H1 (cell line): ENCODE measurements at places on chromosomes 1 and 21.
A peak's percentile ranks its signal among the peaks of the same experiment; 100 is the strongest.

DNA sequence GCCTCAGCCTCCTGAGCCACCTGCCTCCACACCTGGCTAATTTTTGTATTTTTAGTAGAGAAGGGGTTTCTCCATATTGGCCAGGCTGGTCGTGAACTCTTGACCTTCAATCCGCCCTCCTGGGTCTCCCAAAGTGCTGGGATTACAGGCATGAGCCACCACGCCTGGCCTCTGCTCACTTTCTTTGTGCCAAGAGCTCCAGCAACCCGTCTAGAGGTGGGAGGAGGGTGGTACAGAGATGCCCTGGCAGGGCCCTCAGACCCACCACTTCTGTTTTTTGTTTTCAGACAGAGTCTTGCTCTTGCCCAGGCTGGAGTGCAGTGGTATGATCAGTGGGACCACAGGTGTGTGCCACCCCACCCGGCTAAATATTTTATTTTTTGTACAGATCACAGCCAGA, 6.9 kb upstream of the SYNC start:
- H3K4me3 ChIP-seq: no peak overlapping the region
- peaks cover under 1% of the 10 kb centered on the region; the same call in 1 of the 2 replicates for H3K27me3 ChIP-seq

GRCh38 chr1:1684031-1684681, 8.4 kb downstream of the SLC35E2B start:
- H3K4me3 ChIP-seq: no peak overlapping the region
- DNase-seq: no peak
- H3K36me3 ChIP-seq: peaks cover 2% of the 10 kb centered on the region; the same call in 1 of the 2 replicates
- no peaks in the 10 kb centered on the region for H3K27me3 ChIP-seq

DNA sequence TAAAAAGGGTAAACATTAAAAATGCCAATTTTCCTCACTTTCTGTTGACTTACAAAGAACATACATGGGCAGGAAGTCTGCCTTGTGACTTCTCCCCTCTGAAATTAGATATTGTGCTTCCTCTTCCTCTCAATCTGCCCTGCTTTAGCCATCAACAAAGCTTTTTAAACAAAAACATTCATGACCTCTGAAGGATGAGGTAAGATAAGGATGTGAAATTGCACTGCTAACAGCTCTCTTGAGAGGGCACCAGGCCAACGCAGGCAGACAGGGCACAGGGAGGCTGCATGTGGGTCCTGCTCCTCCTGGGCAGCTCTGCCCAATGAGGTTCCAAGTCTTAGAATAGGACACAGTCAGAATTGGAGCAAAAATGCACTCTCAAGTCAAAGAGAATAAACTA, 62.1 kb downstream of the DEGS1 start:
- no peaks in the 10 kb centered on the region for H3K4me1 ChIP-seq
- DNase-seq: no peak
- H3K36me3 ChIP-seq: peaks cover 11% of the 10 kb centered on the region; the same call in 1 of the 2 replicates
- no peak overlapping the region for H3K27ac ChIP-seq
- H3K4me3 ChIP-seq: no peak overlapping the region

DNA sequence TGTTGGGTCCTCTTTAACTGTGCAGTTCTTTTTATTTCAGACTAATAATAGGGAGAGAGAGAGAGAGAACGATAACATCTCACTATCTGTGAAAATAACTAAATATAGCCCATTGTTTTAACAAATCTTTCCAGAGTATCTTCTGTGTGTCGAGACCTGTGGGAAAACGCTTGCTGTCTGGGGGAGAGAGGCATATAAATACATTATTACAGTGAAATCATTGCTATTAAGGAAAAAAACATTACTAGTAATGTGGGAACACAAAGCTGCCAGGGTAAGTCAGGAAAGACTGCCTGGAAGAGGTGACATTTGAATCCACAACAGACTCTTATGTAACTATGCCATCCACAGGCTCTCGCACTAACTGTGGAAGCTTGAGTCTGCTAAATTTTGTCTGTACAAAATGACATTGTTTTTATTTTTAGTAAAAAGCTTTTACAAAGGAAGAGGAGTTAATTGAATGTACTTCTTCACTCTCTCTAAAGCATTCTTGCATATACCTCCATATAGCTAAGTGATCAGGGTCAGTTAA, 59.8 kb upstream of the PGD start:
- DNase-seq: no peak
- H3K4me3 ChIP-seq: no peak overlapping the region

DNA sequence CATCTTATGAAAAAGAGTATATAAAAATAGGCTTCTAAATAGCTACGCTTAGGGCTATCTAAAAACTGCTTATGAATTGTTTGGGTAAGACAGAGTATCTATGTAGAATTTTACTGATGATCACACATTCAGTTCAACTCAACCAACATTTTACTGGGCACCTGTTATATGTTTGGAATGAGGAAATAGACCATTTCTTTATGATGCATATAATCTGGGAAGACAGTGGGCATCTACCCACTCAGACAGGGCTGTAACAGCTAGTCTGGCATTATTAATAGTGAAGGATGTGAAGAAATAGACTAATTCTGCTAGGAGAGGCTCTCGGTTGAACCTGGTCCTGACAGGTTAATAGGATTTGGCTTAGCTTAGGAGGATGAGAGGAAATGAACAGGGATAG, 56.9 kb downstream of the TIAM1 start:
- no peak overlapping the region for H3K27ac ChIP-seq
- no peaks in the 10 kb centered on the region for H3K4me1 ChIP-seq
- H3K27me3 ChIP-seq: no peaks in the 10 kb centered on the region
- no peak for DNase-seq
- H3K36me3 ChIP-seq: no peaks in the 10 kb centered on the region

DNA sequence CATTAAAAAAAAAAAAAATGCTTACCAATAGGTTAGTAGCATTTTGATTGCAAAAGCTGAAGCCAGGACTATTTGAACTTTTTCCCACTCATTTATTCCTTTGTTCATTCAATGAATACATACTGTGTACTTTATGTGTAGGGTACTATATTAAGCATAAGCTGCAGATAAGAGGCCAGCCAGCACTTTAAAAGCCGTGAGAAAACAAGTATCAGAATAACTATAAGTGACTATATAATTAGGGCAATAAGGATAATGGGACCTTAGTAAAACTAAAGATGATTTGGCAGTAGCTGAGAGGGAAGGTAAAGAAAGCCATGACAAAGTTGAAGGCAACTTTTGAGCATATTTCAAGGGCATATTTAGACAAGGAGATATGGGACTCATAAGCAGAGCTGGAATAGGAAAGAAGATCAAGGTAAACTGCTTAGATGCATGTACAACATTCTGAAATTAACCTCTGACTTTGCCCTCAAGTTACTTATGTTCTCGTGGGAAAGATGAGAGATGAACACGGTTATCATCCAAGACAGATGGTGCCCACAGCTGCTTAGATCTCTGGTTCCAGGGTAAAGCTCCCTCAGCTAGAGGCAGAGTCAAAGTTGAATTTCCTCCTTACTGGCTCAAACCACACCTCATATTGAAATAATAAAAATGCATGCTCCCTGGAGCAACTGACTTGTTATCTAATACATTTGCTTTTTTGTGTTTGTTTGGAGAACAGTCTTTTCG, 44.0 kb upstream of the FMO2 start:
- H3K36me3 ChIP-seq: no peaks in the 10 kb centered on the region
- no peak overlapping the region for H3K4me3 ChIP-seq
- no peaks in the 10 kb centered on the region for H3K4me1 ChIP-seq
- no peaks in the 10 kb centered on the region for H3K27me3 ChIP-seq
- DNase-seq: no peak
- no peak overlapping the region for H3K27ac ChIP-seq

- no peak overlapping the region for H3K4me3 ChIP-seq
- no peaks in the 10 kb centered on the region for H3K36me3 ChIP-seq
- no peak overlapping the region for H3K27ac ChIP-seq
- H3K27me3 ChIP-seq: no peaks in the 10 kb centered on the region
These were observed 19.2 kb downstream of the LAMC2 start for GRCh38 chr1:183205196-183205781.

GRCh38 chr1:224223819-224224714, 41.0 kb downstream of the DEGS1 start:
- H3K36me3 ChIP-seq: peaks cover 22% of the 10 kb centered on the region; the same call in 1 of the 2 replicates
- no peak overlapping the region for H3K4me3 ChIP-seq
- no peak overlapping the region for H3K27ac ChIP-seq
- no peaks in the 10 kb centered on the region for H3K27me3 ChIP-seq

- no peak overlapping the region for H3K4me3 ChIP-seq
- no peak for DNase-seq
- H3K4me1 ChIP-seq: no peaks in the 10 kb centered on the region
- no peaks in the 10 kb centered on the region for H3K27me3 ChIP-seq
- no peak overlapping the region for H3K27ac ChIP-seq
These were observed 45.0 kb downstream of the EVI5 start for GRCh38 chr1:92739669-92740524.

- no peak overlapping the region for H3K4me3 ChIP-seq
- peak; percentile 55 for DNase-seq
- H3K4me1 ChIP-seq: peaks cover 41% of the 10 kb centered on the region
- H3K27me3 ChIP-seq: peaks cover 100% of the 10 kb centered on the region
These were observed 4.8 kb downstream of the SIM2 start for GRCh38 chr21:36703626-36704280.

- no peaks in the 10 kb centered on the region for H3K36me3 ChIP-seq
- DNase-seq: no peak
- H3K27me3 ChIP-seq: no peaks in the 10 kb centered on the region
- no peaks in the 10 kb centered on the region for H3K4me1 ChIP-seq
These were observed 19.8 kb upstream of the CLCC1 start for GRCh38 chr1:108983114-108983513.

DNA sequence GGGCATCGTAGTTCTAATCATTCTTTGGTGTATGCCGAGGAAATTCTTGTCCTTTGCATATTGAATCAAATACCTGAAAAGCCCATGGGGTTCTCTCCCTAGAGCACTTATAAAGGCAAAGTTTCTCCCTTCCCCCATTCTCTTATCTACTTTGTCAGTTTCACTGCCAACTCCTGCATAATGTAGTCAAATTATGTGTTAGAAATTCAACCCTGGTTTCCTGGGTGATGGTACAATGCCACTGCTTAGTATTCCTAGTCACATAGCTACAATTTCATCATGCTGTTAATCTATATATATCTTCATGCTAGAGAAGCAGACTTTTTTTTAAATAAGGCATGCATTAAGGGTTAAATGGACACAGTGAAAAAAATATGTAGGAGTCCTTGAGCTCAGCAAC, 119.0 kb downstream of the PDE4B start:
- H3K36me3 ChIP-seq: no peaks in the 10 kb centered on the region
- DNase-seq: no peak
- no peak overlapping the region for H3K4me3 ChIP-seq

DNA sequence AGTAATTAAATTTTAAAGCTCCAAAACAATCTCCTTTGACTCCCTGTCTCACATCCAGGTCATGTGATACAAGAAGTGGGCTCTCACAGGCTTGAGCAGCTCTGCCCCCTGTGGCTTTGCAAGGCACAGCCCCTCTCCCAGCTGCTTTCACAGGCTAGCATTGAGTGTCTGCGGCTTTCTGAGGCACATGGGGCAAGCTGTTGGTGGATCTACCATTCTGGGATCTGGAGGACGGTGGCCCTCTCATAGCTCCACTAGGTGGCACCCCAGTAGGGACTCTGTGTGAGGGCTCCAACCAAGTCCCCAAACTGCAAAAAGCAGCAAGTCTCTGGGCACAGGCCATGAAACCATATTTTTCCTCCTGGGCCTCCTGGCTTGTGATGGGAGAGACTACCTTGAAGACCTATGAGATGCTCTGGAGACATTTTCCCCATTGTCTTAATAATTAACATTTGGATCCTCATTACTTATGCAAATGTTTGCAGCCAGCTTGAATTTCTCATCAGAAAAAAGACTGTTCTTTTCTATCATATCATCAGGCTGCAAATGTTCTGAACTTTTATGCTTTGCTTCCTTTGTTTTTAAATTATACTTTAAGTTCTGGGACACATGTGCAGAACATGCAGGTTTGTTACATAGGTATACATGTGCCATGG, 554.1 kb upstream of the OLFM3 start:
- H3K27me3 ChIP-seq: no peaks in the 10 kb centered on the region
- no peak overlapping the region for H3K4me3 ChIP-seq
- no peak overlapping the region for H3K27ac ChIP-seq
- peak; percentile 60 for DNase-seq

DNA sequence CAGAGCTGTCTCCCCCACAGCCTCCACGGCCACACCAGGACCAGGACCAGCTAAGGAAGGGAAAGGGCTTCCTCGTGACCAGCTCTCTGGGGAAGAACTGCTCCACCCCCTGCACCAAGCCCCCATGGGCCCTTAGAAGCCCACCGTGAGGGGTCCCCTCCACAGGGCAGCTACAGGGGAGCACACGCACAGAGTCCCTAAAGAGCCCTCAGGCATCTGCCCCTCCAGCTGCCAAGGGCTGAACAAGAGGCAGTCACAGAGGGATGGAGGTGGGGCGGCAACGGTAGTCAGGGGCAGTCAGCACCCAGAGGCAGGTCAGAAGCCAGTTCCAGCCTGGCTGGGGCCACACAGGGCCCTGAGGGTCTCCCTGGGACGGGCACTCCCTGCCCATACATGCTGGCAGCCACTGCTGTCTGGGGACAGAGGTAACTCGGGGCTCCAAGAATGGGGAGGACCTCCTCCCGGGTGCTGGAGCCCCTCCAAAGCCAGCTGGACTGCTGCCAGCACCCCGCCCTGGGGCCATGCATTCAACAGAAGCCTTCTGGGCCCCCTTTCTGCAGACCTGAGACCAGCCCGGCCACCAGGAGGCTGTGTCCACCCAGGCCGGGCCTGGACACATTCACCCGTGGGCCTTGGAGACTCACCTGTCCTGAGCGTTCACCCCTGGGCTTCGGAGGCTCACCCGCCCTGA, 18.7 kb downstream of the SLC19A1 start:
- H3K4me3 ChIP-seq: no peak overlapping the region
- no peak for DNase-seq
- H3K27me3 ChIP-seq: no peaks in the 10 kb centered on the region
- no peaks in the 10 kb centered on the region for H3K4me1 ChIP-seq
- no peak overlapping the region for H3K27ac ChIP-seq
- H3K36me3 ChIP-seq: peaks cover 32% of the 10 kb centered on the region

DNA sequence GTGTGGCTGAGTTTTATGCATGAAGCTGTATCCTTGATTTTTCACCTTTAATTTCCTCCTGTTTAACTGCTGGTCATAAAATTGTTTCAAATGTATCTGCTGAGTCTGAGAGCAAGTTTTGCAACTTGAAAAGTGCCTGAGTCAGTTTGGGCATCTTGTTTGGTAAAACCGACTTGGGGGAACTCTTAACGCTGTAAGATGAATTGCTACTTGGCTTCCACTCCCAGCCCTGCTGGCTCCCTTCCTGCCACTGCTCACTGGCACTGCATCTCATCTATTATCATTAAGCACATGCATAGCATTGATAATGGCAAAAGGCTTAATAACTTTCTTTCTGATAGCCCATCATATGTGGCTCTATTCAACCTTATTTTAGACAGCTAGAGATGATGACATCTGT, 35.7 kb upstream of the FAM78B start:
- no peaks in the 10 kb centered on the region for H3K4me1 ChIP-seq
- no peaks in the 10 kb centered on the region for H3K36me3 ChIP-seq
- no peak overlapping the region for H3K4me3 ChIP-seq
- no peak overlapping the region for H3K27ac ChIP-seq
- DNase-seq: no peak
